ENCODE measurements at places on chromosomes 7 and 10.

DNA sequence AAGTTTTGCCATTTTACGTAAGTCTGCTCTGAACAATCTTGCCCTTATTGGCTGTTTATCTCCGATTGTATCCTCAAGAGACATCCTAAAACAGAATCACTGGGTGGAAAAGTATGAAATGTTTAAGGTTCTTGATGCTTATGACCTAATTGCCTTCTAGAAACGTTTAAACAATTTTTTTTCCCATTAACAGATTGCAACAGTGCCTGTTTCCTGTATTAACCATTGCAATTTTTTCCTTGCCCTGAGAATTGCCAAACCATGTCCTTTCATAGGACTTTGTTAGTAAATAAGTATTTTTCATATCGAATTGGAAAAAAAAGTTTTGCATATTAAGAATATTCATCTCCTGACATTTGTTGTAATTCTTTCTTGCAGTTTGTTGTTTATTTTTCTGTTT, 639.8 kb downstream of the INHBA start:
- no peak for DNase-seq

DNA sequence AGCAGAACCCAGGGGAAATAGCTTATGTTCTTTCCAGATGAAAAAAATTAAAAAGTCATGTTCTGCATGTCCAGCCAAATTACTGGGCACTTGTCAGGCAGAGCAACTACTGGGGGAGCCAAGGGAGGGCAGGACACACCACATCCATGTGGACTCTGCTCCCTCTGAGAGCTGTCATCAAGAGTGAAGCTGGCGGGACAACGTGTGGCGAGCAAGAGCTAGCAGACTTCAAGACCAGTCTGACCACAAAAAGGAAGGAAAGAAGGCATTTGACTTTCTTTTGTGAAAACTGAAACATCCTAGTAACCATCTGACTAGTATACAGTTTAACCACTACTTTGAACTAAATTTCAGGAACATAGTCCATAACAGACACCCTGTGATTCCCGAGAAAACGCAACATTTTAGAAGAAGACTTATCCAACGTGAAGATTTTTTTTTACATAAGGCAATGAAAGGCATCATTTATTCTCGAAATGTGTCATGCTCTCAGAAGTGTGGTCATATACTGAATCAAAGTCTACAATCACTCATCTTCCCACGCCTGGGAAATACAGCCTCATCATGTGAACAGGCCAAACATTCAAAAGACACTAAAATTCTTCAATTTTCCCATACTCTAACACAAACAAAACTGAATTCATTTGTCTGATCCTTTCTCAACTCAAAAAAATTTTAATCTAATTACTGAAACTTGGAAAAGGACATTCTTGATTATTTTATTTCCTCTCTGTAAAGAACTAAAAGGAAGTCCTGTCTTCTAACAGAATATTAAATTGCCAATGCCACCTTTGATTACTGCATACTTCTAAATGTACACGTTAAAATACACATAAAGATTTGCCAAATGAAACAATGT, 15.5 kb downstream of the CYTH3 start:
- DNase-seq, result no peak

GRCh38 chr7:131690441-131690840, 134.0 kb upstream of the PODXL start:
- no peak for DNase-seq

- no peak for DNase-seq
Observed at GRCh38 chr7:90892213-90892612, 296.1 kb downstream of the CDK14 start.

GRCh38 chr10:87519582-87519981, 14.9 kb downstream of the MINPP1 start:
- DNase-seq, result no peak

- DNase-seq, result no peak
Observed at GRCh38 chr7:20293336-20293735, 37.4 kb upstream of the ITGB8 start.

DNA sequence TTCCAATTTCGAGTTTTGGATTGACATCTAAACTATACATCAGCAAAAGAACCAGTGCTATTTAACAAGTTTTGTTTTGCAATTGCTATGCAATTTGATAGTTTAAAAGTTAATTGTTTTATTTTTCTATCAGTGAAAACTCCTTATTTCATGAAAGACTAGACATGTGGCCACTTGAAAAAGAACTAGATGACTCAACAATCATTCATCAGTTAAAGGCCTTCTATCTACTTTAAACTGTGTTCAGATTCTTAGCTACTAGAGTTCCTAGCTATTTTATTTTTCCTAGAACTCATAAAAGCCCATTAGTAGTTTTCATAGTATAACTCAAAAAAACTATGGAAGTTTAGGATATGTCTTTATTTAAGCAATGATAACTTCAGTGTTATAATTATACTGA, 104.6 kb upstream of the LSM8 start:
- no peak for DNase-seq

DNA sequence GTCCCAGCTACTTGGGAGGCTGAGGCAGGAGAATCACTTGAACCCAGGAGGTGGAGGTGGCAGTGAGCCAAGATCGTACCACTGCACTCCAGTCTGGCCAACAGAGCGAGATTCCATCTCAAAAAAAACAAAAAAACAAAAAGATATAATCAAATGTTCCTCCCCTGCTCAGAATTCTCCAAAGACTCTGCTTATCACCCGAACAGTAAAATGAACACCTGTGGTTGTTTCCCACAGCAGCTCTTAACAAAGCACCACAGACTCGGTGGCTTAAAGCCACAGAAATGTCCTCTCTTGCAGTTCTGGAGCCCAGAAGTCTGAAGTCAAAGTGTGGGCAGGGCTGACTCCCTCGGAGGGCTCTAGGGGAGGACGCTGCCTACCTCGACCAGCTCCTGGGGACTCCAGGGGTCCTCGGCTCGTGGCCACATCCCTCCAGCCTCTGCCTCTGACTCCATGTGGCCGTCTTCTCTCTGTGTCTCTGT, 4.1 kb upstream of the INTS1 start:
- no peak for DNase-seq

GRCh38 chr7:42074076-42074475, 162.9 kb downstream of the GLI3 start:
- no peak for DNase-seq

GRCh38 chr10:98951269-98952000, 284.2 kb downstream of the HPSE2 start:
- DNase-seq, result no peak

DNA sequence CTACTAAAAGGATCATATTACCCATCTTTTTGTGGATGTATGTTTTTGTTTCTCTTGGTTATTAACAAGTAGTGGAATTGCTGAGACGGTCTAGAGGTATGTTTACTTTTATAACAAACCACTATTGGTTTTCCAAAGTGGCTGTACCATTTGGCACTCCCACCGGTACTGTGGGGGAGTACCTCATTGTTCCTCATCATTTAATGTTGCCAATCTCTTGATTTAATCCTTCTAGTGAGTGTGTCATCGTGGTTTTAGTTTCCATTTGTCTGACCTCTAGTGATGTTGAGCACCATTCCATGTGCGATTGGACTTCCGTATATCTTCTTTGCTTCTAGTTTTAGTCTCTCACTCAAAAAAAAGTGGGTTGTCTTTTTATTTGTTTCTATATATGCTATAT, 50.4 kb downstream of the RBM33 start:
- no peak for DNase-seq

GRCh38 chr10:8192301-8192700, 137.8 kb downstream of the GATA3 start:
- DNase-seq, result no peak

GRCh38 chr10:43323245-43323644, 48.2 kb upstream of the FXYD4 start:
- DNase-seq, result no peak
